Keratinocyte (primary cell): ENCODE measurements at places on chromosomes 3 and 15.
A peak's percentile ranks its signal among the peaks of the same experiment; 100 is the strongest.

DNA sequence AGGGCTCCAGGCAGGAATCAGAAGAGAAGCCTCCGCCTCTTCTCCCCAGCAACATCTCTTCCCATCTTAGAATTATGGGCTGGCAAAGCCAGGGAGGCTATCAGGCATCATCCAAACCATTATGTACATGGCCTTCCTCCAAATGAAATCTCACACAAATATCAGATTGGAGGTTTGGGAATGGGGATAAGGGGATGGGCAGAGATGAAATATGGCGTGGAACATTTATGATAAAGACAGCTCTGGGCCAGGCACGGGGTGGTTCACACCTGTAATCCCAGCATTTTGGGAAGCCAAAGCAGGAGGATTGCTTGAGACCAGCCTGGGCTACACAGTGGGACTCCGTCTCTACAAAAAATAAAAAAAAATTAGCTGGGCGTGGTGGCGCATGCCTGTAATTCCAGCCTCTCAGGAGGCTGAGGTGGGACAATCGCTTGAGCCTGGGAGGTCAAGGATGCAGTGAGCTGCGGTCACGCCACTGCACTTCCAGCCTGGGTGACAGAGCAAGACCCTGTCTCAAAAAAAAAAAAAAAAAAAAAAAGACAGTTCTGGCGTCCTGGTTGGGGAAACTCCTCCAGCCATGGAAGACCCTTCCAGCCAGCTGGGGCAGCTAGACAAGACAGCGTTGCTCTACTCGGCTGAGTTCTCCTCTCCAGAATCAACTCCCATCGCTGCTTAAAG is 36.6 kb downstream of the CPN2 start:
- H3K4me3 ChIP-seq, result no peak overlapping the region
- H3K4me1 ChIP-seq, result peaks cover 32% of the 10 kb centered on the region
- no peaks in the 10 kb centered on the region for H3K36me3 ChIP-seq
- DNase-seq, result no peak

DNA sequence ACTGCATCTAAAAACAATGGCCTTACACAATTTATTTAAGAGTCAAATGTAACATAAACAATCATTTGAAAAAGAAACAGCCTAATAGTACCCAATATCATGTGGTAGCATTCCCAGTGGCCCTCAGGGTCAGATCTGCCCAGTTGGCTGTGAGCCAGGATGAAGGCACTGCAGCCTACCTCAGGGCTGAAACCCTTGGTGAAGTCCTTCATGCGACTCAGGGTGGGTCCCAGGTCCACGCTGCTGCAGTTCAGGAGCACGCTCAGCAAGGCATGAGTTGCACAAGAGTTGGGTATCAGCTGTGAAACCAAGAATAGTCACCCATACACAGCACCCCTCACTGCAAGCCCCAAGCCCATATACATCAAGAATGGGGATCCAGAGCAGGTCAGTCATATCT is 37.1 kb downstream of the SEMA3G start:
- H3K4me1 ChIP-seq, result peaks cover 75% of the 10 kb centered on the region
- no peaks in the 10 kb centered on the region for H3K27me3 ChIP-seq
- no peak overlapping the region for H3K4me3 ChIP-seq
- no peak for DNase-seq
- peak overlapping the region; percentile 92 for H3K27ac ChIP-seq
- H3K36me3 ChIP-seq, result peaks cover 22% of the 10 kb centered on the region

DNA sequence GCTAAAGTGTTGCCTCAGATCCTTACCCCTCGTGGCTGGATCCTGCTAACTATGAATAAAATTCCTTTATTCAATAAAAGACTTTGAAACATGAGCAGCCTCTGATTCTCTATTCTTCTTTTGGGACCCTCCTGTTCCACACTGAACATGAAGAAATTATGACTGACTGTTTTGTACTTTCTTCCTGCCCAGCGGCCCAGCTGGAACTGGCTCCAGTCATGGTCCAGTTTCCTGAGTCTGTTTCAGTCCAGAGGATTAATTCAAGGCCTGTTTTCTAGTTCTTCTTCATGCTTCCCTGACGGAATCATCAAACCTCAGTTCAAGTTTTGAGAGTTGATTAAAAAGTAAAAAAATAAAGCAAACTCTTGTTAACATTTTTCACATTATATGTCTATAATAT is 52.6 kb upstream of the CP start:
- DNase-seq, result no peak
- no peaks in the 10 kb centered on the region for H3K27me3 ChIP-seq
- no peak overlapping the region for H3K27ac ChIP-seq

DNA sequence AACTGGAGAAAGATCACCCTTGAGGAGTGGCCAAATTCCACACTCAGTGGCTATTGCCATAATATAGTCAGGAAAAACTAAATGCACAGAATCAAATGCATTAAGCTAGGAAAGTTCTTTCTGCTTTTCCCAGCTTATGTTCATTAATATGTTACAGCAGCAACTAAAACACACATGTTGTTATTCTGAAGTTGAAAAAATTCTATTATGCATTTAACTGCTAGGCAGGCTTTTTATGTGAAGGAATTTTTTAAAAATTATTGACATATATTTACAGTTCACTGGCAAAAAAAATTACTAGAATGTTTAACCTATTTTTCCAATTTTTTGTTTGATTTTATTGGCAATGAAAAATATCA is 135.2 kb upstream of the IL12A start:
- no peak for DNase-seq
- peak overlapping the region; percentile 77 for H3K27ac ChIP-seq
- H3K4me1 ChIP-seq, result peaks cover 37% of the 10 kb centered on the region
- no peaks in the 10 kb centered on the region for H3K36me3 ChIP-seq

DNA sequence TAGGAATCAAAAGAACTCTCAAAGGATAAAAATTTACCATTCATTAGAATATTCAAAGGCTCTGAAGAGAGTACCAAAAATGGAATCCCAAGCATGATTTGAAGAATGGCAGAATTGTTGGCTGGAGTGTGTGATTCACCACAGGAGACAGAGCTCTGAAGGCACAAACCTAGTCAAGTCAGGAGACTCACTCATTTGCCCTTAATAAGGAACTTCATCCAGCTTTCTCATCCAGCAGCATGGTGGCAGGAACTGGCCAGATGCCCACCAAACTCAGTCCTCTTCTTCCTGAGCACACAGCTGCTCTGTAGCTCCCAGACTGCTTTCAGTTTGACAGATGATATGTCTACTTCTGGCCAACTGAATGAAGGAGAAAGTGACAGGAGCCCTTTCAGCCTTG is 16.5 kb upstream of the HEG1 start:
- no peak for DNase-seq
- no peak overlapping the region for H3K27ac ChIP-seq
- H3K36me3 ChIP-seq, result no peaks in the 10 kb centered on the region
- no peak overlapping the region for H3K4me3 ChIP-seq

DNA sequence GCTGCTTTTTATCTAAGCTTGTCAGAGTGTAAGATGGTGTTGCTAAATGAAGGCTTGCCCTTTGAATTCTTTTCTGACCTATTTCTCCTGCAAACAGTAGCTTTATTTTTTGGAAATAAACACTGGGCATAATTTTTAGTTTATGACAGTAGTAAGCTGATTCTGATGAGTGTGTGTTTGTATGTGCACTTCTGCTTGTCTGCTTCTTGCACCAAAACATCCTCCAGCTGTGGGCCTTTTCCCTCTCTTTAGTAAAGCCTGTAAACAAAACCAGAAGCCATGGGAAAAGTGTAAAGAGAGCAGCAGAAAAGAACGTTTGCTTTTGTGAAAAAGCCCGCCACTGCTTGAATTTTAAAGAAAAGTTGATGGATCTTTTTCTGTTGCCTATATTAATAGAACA is 136.4 kb upstream of the IL12A start:
- no peaks in the 10 kb centered on the region for H3K27me3 ChIP-seq
- H3K4me3 ChIP-seq, result no peak overlapping the region
- no peak for DNase-seq
- peaks cover 30% of the 10 kb centered on the region for H3K4me1 ChIP-seq
- no peaks in the 10 kb centered on the region for H3K36me3 ChIP-seq
- H3K27ac ChIP-seq, result no peak overlapping the region
